Spinal cord (tissue), 10 donors: ENCODE measurements at places on chromosomes 4 and X. TPM values are rescaled to one million over a fixed set of nuclear protein-coding genes. Genes with fewer than 3 reads are reported as not detected.

DNA sequence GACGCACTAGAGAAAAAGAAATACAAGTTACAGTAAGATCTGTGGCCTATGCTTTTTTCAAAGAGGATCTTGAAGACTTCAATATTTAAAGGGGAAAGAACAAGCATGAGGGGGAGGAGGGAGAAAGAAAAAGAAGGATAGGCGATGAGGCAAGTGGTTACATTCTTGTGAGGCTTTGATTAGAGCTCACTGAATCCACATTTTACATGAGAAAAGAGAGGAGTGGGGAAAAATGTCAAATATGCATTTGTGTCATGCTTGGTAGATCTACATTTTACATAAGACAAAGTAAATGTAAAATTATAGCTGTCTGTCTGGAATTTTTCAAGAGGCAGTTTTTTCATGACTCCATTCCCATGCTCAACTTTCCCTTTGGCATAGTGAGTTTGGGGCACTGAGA lies 965.9 kb downstream of the FSTL5 start:
- DNase-seq = no peak

DNA sequence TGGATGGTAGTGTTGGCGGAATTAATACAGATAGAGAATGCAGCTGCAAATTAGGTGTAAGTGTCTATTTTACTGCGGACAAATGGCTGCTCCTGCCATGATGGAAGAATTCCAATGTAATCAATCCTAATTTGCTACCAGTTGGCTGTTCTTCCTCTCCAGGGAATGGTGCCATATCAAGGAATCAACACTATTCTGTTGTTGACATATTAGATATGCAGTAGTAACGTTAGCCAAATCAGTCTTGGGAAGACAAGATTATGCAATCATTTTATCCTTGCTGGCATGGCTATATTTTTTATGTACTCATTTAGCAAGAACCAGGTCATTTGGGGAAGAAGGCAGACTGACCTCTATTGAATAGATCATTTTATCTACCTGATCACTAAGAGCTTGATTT lies 271.2 kb upstream of the AGA start:
- DNase-seq = no peak

- DNase-seq = no peak
These were observed 2.4 kb downstream of the LONRF3 start for GRCh38 chrX:118976599-118977340.

CTAG1B gene
- polyA plus RNA-seq = not detected

GRCh38 chr4:47145630-47146029 lies 114.3 kb downstream of the GABRB1 start:
- no peak for DNase-seq
